ENCODE measurements at places on chromosomes 3 and 15.

DNA sequence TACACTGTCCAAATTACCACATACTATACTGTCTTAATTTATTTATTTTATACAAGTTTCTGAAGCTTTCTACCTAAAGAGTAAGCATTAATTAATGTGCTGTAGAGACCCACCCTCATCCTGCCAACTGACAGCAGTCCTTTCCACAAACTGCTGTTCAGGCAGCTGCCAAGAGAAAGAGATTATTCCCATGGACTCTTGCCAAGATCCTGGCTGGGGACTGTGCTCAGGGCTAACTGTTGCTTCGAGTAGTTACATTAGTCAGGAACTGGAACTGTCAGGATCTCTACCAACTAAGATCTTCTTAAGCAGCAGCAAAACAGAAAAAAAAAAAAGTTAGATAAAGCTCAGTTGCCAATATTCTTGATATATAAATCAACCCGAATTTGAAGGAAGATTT, 398.8 kb downstream of the MECOM start:
- DNase-seq: peak; percentile 11

DNA sequence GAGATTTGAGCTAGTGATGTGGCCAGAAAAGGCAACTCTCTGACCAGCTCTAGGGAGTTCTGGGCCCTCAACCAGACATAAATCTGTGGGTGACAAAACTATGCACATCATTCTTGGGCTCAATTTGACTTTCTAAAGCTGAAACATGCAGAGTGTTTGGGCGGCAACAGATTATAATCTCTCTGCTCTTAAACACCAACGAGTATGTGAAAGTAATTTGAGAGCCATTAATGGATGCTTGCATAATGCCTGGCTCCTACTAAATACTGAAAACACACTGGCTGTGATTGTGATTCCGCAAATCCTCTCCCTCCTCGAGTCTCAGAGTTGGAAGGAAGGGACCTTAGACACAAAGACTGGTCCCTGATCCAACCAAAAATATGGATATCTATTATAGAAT, 186.7 kb downstream of the UACA start:
- peak; percentile 37 for DNase-seq

- no peak for DNase-seq
These were observed 109.5 kb downstream of the CGGBP1 start for GRCh38 chr3:87949189-87949878.

- DNase-seq: peak; percentile 44
These were observed 51.6 kb downstream of the RAB11A start for GRCh38 chr15:65920825-65921309.

All from AG10803 (cell line).